ENCODE measurements at places on chromosomes 12 and 14.
A peak's percentile ranks its signal among the peaks of the same experiment; 100 is the strongest.

GRCh38 chr12:132672678-132673077 is 14.5 kb downstream of the POLE start:
- no peak for DNase-seq

DNA sequence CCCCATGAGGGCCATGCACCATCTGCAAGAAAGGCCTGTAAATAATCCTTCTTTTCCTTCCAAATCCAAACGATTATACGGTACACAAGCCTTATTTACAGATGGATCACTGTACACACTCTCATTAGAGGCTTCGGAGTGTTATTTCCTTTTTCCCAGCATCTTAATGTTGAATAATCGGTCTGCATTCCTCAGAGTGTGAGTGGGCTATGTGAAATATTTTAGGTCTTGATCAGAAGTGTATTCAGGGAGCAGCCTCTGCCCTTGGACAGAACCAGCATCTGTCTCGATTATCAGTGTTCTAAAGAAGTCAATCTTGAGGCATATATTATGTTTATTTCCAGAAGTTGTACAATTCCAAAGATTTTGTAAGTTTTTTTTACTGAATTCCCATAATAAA is 340.6 kb downstream of the SEC23A start:
- no peak for DNase-seq

- DNase-seq = no peak
These were observed 309.0 kb upstream of the AMIGO2 start for GRCh38 chr12:47388712-47389111.

- DNase-seq = peak; percentile 18
These were observed 1.2 kb upstream of the RAN start for GRCh38 chr12:130870442-130871285.

DNA sequence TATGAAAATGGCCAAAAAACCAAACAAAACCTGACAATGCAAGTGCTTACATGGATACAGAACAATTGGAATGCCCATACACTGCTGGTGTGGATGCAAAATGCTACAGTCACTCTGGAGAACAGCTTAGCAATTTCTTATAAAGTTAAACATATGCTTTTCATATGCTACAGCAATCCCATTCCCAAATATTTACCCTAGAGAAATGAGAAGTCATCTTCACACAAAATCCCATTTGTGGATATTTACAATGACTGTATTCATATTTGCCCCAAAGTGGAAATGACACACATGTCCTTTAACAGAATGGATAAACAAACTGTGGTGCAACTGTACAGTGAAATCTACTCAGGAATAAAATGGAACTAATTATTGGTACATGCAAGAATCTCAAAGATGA is 20.4 kb downstream of the SAV1 start:
- DNase-seq = no peak

- no peak for DNase-seq
These were observed 4.4 kb upstream of the SOCS2 start for GRCh38 chr12:93568091-93568490.

GRCh38 chr14:47262801-47263200 is 412.6 kb downstream of the MDGA2 start:
- no peak for DNase-seq

GRCh38 chr14:36675581-36675980 is 13.9 kb downstream of the PAX9 start:
- DNase-seq = no peak

GRCh38 chr12:6364044-6364374 is 11.4 kb downstream of the SCNN1A start:
- no peak for DNase-seq

DNA sequence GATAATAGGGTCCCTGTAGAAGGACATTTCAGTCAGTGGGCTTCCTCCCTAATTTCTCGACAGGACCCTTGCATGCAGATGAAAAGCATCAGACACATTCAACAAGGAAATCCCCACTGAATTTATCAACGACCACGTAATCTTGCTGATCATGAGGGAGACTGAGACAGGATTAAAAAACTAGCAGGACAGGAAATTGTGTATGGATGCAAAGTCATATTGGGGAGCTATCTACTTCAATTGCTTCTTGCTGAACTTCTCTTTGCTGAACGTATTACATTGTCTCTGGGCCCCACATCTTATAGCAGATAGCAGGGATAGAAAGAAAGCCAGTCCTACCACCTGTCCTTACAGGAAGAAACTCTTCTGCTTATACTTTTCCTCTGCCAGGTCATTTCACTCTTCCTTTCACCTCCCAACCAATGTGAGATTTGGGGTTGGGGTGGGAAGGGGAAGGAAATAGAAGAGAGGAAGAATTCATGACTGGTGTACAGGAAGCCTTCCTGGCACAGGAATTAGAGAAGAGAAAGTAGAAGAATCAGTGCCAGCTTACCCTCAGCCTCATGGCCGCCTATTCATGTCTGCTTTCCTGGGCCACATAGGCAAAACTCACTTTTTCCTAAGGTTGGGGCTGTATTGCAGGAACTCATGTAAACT is 333.3 kb downstream of the ZFP36L1 start:
- DNase-seq = no peak
